ENCODE measurements at places on chromosomes 5 and 9. TPM values are rescaled to one million over a fixed set of nuclear protein-coding genes. Genes with fewer than 3 reads are reported as not detected.

DNA sequence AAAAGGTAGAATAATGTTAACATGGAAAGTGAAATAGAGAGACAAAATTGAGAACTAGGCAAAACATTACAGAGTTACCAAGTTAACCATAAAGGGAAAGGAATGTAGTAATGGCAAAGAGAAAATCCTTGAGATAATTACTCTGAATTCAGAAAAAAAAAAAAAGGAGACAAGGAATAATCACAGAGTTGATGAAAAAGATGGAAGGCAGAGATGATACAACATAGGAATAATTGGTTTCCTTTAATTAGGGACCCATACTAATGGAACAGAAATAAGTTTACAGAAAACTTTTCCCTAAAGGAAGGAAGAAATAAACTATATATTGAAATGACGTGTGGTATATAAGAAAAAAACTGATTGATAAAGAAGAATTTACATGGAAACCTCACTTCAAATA, 254.1 kb upstream of the FBXL7 start:
- H3K4me1 ChIP-seq = no peaks in the 10 kb centered on the region
- H3K27ac ChIP-seq = no peak overlapping the region

CD14 gene
- 15.0 TPM for total RNA-seq

IL5 gene
- total RNA-seq = not detected

DNA sequence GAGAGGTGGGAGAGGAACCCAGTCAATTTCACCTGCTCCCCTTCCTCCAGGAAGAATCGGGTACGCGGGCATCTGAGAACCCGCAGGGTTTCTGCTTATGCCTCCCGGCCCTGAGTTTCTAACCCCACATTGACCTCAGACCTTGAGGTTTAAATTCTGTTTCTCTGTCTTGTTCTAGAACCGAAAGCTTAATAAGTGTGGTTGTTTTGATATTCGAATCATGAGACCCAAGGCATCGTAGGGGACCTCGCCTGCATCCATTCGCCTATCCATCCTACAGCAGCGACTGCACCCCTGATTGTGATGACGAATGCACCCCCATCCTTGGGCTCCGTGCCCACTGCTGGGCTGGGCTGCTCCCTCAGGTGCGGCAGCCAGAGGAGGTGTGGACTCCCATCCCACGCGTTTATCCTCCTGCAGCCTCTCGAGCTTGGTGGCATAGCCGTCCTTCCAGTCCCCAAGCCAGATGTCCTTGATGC, 80.8 kb upstream of the IER5L start:
- no peak for DNase-seq
- no peaks in the 10 kb centered on the region for H3K27me3 ChIP-seq
- peaks cover 18% of the 10 kb centered on the region for H3K4me1 ChIP-seq
- no peak overlapping the region for H3K27ac ChIP-seq
- no peaks in the 10 kb centered on the region for H3K36me3 ChIP-seq

WHRN gene
- total RNA-seq = not detected

STK32A gene
- total RNA-seq = 1.5 TPM

DNA sequence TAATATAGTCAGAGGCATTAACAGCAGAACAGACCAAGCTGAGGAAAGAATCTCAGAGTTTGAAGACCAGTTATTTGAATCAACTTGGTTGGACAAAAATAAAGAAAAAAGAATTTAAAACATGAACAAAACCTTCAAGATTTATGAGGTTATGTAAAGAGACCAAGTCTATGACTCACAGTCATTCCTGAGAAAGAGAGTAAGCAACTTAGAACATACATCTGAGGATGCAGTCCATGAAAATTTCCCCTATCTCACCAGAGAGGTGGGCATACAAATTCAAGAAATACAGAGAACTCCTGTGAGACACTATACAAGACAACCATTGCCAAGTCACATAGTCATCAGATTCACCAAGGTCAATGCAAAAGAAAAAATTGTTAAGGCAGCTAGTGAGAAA, 17.4 kb upstream of the C9orf72 start:
- H3K27ac ChIP-seq = no peak overlapping the region
- H3K4me1 ChIP-seq = no peaks in the 10 kb centered on the region
- no peaks in the 10 kb centered on the region for H3K27me3 ChIP-seq
- no peaks in the 10 kb centered on the region for H3K36me3 ChIP-seq
